ENCODE measurements at places on chromosomes 5 and 9.

GRCh38 chr9:68998812-68999211, 15.1 kb downstream of the PRKACG start:
- no peak for DNase-seq

DNA sequence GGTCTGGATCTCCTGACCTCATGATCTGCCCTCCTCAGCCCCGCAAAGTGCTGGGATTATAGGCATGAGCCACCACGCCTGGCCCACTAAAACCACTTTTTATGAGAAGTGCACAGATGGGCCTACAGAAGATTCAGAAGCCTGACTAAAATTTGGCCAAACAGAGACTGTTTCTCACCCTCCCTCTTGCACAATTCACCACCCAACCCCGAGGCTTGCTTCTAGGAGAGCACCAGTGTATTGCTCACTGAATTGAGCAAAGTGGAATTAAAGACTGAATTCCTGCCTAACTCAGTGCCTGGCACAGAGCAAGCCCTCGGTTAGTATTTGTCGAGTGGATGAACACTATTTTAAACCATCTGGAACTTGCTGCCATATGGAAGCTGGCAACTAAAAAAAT, 3.4 kb upstream of the DCTN4 start:
- DNase-seq = no peak

GRCh38 chr9:117189121-117189520, 225.7 kb downstream of the ASTN2 start:
- no peak for DNase-seq

GRCh38 chr5:156375895-156376495, 49.0 kb downstream of the SGCD start:
- DNase-seq = no peak

DNA sequence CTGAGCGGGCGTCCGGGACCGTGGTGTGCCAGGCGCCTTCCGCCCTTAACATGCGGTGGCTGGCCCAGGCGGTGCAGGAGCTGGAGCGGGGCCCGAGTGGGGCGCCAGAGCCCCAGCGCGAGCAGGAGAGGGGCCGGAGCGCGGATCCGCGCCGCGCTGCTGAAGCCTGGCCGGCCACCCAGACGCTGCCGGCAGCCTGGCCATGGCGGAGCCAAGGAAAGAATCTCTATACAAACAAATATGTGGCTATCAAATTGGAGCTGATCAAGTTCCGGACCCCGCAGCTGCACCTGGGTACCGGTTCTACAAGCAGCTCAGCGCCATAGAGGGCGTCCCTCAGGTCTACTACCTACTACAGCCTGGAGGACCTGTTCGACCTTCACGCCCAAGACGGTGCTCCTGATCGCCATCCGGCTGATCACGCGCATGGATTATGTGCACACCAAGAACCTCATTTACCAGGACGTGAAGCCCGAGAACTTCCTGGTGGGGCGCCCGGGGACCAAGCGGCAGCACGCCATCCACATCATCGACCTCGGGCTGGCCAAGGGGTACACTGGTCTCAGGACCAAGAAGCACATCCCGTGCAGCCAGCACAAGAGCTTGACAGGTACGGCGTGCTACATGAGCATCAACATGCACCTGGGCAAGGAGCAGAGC, 55.8 kb downstream of the JAK2 start:
- no peak for DNase-seq
